ENCODE measurements at places on chromosomes 16 and 17. TPM values are rescaled to one million over a fixed set of nuclear protein-coding genes. Genes with fewer than 3 reads are reported as not detected.

The CD300H gene
- total RNA-seq = not detected

The CCL17 gene
- total RNA-seq = not detected

The KIAA0513 gene
- total RNA-seq = 25.7 TPM

The TMEM238L gene
- total RNA-seq = not detected

The TBC1D3K gene
- not detected for total RNA-seq
